ENCODE measurements at places on chromosomes 7 and 10.

DNA sequence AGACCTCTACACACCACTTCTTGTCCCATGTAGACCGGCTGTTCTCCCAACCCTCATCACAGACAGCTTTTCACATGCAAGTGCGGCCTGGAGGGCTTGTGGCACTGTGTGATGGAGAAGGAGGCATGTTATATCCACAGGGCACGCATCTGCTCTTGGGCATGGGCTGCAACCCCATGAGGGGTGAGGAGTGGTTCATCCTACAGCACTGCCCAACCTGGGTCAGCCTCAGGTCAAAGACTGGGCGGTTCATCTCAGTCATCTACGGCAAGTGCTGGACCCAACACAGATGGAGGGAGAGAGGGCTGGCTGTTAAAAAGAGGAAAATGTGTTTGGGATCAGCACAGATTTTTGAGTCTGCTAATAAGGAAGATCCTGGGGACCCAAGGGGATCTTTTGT lies 2.2 kb downstream of the FSCN3 start:
- DNase-seq: no peak

GRCh38 chr10:77695186-77695585 lies 57.6 kb upstream of the KCNMA1 start:
- DNase-seq: no peak

DNA sequence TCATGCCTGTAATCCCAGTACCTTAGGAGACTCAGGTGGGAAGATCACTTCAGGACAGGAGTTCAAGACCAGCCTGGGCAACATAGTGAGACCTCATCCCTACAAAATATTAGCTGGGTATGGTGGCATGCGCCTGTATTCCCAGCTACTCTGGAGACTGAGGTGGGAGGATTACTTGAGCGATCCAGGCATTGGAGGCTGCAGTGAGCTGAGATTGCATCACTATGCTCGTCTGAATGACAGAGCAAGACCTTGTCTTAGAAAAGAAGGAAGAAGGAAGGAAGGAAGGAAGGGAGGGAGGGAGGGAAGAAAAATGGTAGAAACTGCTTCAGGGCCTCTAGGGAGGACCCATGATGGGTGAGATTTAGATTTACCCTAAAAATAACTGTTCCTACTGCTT lies 112.3 kb downstream of the SPDYE5 start:
- no peak for DNase-seq

- DNase-seq: no peak
These were observed 48.4 kb downstream of the ZNF503 start for GRCh38 chr10:75353183-75353582.

DNA sequence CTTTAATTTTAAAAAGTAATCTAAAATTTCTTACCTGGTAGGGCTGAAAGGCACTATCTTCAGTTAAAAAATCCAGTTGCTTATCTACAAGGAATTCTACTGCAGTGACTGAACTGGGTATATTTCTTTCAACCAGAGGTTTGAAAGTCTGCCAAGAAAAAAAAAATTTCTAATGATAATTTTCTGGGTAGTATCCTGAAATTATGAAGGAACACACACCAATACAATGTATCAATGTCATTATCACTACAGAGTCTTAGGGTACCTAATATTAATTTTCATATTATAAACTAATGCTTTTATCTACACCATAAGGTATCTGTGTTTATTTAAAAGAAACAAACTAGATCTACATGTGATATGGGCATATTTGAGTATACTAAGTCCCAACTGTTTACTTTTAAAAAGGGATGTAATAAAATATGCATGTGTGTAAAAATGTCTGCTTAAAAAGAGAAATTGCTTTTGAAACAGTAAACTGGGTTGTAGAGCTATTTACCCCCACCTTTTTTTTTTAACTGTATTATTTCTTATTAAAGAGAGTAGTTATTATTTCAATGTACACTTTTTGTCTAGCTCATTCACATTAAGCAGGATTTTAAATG lies 131.6 kb downstream of the NRBF2 start:
- no peak for DNase-seq

DNA sequence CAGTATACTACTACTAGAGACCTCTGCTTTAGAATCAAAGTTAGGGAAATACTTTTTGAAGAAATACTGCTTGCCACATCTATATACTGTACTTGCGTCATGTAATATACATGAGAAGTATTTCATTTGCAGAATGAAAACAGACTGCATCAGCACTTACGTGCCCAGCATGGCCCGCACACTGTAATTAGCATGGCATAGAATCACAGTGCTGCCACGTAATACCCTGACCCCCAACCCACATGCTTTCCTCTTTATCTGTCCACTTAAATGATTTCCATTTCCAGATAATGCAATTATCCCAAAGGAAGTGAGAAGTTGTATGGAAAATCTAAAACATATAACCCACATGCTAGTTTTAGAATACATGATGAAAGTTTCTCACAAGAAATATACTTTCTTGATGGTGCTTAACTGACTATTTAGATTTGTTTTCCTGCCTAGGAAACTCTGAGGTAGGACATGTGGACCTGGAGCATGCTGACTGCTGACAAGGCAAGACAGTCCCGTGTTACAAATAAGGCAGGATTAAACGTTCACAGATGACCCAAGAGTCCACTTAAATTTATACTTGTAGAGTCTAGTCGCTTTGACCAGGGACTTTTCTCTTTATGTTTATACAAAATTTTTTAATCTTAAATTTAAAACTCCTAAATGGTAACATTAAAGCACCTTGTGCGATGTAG lies 12.6 kb downstream of the USP6NL start:
- DNase-seq: no peak

GRCh38 chr7:36151921-36152755 lies 916 bp upstream of the EEPD1 start:
- no peak for DNase-seq

GRCh38 chr7:32034052-32034451 lies 36.2 kb downstream of the PDE1C start:
- DNase-seq: no peak

DNA sequence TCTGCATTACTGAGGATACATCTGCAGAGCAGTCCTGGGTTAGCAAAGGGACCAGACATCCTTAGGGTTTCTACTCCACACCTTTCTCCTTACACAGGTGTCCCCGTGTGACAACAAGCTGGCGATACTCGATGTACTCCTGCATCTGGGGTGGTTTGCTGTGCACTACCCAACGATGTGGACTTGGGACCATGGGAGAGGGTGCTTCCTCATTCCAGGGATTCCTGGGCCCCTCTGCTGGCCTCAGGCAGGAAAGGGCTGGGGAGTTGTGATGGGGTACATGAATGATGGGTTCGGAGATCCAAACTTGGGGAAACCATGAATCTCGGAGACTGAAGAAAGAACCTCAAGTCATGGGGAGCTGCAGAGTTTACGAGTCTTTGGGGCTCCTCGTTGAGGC lies 179.6 kb upstream of the GALNT17 start:
- DNase-seq: no peak

- DNase-seq: no peak
These were observed 830 bp downstream of the TRUB1 start for GRCh38 chr10:114938856-114939193.

DNA sequence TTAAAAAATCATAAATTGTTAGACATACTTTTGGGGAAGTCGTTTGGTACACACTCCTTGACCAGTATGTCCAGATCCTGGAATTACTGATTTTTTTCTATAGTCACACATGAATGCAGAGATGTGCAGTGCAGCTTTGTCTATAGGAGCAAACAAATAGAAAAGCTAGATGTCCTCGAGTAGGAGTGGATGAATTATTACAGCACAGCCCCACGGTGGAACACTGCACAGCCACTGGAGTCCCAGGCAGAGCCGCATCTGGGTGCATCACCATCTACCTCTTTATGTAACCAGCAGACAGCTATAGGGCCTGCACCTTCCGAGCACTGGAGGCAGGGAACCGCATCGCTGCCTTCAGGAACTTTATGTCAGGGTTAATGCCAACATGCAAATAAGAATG lies 17.0 kb upstream of the RET start:
- no peak for DNase-seq

GRCh38 chr10:88097092-88097516 lies 233.7 kb downstream of the PTEN start:
- DNase-seq: no peak

GRCh38 chr7:5388905-5389433 lies 34.7 kb downstream of the TNRC18 start:
- DNase-seq: no peak

- DNase-seq: no peak
These were observed 132.3 kb upstream of the BMPER start for GRCh38 chr7:33773053-33773452.

DNA sequence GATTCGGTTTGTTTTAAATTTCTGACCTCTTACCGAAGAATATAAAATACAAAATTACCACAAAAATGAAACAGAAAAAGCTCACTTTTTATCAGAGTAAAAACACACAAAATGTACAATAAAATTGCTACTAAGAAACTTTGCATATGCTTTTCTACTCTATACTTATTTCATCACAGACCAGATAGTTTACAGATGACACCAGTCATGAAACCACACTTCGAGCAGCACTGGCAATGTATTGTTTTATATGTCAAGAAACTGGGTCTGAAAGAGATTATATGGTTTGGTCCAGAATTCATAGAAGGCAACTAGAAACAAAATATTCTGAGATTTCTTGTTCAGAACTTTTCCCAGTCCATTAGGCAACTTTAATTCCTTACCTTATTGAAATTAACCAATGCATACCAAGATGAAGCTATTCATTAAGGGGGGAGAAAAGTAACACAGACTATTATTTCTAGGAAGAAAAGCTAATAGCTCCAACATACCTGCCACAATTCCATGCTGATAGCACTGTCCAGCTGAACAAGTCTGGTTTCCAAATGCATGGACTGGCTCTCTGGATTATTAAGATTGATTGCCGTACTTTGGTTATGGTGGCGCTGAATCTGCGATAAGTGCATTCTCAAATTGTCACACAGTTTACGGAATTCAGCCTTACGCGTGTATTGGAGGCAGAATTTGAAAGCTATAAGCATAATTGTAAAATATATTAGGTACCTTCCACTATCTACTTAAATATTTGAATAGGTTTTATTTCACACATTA lies 10.0 kb downstream of the EIF3A start:
- DNase-seq: no peak

DNA sequence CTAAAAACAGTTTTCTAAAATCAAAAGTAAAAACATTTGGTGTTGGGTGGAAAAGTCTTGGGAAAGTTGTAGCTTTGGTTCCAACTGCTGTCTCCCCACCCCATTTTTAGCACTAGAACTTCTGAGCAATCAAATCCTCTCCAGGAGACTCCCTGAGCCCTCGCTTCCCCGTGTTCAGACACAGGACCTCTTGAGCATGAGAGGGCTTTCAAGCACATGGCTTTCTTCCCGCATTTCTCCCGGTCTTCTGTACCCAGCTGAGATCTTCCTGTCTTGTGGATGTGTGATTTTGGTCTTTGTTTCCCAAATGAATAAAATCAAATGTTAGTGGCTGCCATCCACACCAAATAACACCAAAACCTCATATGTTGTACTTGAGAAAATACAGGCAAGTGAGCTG lies 5.0 kb downstream of the CXCL12 start:
- DNase-seq: no peak
